Hypothalamus (tissue), 51 donors: ENCODE measurements at places on chromosomes 7 and 10.

- DNase-seq: no peak
Measured at GRCh38 chr7:116494472-116494871, 5.1 kb upstream of the CAV2 start.

DNA sequence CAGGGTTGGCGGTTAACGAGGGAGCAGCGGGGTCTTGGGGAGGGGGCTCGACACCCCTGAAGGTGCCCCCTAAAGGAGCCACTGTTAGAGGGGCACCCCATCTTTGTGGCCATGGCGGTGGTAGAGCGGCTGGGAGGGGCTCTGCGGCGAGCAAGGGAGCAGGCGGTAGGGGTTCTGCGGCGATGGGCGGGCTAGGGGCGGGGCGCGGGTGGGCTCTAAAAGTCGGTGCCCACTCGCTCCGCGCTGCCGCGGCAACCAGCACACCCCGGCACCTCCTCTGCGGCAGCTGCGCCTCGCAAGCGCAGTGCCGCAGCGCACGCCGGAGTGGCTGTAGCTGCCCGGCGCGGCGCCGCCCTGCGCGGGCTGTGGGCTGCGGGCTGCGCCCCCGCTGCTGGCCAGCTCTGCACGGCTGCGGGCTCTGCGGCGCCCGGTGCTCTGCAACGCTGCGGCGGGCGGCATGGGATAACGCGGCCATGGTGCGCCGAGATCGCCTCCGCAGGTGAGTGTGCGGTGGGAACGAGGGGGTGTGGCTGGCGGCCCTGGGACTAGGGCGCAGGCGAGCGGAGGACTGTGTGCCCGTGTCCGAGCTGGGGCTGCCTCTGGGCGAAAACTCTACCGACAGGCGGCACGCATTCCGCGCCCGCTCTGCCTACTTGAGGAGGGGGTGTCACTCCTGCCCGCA is at the start of gene MEST:
MEST (plus strand) TSS at position 245 of the 682 bp plus-strand sequence; CDS start at position 474, 229 bp downstream.
- DNase-seq: no peak

GRCh38 chr10:114102256-114102655 is 58.6 kb downstream of the ADRB1 start:
- DNase-seq: no peak

DNA sequence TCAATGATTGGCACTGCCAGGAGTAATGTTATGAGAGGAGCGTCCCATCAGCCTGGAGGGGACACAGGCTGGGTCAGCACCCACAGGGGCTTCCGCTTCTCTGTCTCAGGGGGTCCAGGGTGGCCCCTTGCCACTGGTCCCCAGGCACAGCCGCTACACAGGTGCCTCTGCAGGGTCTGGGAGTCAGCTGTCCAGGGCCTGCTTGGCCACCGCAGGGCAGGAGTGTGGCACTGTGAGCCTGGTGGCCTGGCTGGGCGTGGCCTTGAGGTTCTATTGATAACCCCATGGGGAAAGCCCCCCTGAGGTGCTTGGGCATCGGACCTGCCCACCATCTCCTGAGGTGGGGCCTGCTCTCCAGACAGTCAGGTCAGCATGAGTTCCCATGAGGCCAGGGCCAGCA is 136.6 kb downstream of the LHPP start:
- DNase-seq: no peak

- DNase-seq: no peak
Measured at GRCh38 chr10:119826771-119827170, 45.9 kb downstream of the MCMBP start.

DNA sequence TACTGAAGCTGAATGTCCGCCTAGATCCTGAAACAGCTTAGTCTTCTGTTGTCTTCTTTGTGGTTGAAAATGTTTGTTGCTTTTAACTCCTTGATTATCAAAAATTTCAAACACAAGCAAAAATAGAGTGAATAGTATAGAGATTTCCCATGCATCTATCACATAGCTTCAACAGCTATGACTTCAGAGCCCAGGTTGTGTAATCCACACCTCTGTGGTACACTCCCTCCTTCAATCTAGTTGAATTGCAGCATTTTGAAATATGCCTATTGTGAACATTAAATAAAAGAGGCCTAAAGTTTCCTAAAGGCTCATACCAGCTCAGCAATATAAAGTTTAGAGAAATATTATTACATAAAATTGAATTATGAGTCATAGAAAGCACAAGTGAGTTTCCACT is 204.7 kb upstream of the HDAC9 start:
- no peak for DNase-seq

GRCh38 chr7:90886416-90886815 is 290.3 kb downstream of the CDK14 start:
- DNase-seq: no peak

DNA sequence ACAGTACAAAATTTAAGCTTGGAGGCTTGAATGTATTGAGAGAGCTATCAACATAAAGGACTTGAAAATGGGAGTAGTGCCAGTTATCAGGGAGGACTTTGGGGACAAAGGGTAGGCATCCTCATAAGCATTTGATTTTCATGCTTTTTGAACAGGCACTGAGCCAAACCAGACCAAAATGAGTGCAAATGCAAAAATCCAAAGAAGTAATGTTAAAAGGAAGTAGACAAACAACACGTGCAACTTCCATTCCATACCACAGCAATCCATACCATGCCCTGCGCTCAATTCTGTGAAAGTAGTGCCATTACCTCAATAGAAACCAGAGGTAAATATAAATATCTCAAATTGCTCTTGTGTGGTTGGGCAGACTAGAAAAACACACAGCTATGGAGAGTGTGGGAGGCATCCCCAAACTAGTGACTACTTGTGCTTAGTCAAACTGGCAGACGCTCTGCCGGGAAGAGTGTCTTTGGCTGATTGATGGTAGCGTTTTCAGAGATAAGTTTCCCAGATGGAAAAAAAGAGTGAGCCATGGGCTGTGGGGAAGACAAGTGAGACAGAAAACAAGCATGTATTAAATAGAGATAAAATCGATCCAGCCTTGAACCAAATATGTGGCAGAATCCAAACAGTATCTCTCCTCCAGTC is 161.5 kb downstream of the CREB5 start:
- DNase-seq: no peak

DNA sequence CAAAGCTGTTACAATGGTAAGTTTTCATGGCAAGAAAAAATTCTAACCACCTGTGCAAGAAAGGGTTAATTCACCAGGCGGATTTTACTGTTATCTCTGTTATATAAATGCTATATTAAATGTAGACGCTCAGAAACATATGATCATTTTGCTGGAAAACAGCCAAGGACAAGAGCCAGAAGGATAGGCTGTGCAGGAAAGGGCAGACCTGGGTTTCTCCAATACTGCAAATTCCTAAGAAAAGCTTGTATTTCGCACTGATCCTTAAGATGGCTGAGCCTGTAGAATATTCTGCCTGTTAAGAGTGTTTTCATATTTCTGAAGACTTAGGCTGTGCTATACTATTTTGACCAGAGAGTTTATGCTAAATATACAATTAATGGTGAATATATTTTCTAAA is 564.1 kb upstream of the KCND2 start:
- DNase-seq: no peak

- DNase-seq: no peak
Measured at GRCh38 chr7:121798453-121798840, 74.5 kb upstream of the PTPRZ1 start.

- DNase-seq: no peak
Measured at GRCh38 chr10:22630234-22631174, 83.9 kb downstream of the PIP4K2A start.

- DNase-seq: peak; percentile 30
Measured at GRCh38 chr10:22620140-22620857, 94.1 kb downstream of the PIP4K2A start.

DNA sequence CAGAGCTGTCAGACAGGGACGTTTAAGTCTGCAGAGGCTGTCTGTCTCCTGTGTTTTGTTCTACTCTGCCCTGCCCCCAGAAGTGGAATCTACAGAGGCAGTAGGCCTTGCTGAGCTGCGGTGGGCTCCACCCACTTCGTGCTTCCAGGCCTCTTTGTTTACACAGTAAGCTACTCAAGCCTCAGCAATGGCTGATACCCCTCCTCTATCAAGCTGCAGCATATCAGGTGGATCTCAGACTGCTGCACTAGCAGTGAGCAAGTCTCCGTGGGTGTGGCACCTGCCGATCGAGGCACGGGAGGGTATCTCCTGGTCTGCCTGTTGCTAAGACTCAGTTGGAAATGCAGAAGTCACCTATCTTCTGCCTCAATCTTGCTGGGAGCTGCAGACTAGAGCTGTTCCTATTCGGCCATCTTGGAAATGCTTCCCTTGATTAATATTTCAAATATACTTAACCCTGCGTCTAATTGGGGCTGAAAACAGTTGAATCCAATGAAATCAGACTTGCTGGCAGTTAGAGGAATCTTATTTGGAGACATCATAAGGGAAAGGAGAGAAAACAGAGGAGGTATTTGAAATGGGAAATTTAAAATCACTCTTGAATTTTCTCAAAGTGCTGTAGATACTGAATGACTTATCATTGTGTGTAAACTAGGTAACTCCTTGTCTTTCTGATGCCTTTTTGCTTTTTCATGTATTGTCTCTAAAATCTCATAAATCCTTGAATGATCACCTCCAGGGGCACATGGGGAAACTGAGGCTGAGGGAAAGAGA is 13.8 kb upstream of the CYP3A5 start:
- DNase-seq: no peak

- no peak for DNase-seq
Measured at GRCh38 chr10:44046605-44047004, 338.3 kb downstream of the CXCL12 start.

DNA sequence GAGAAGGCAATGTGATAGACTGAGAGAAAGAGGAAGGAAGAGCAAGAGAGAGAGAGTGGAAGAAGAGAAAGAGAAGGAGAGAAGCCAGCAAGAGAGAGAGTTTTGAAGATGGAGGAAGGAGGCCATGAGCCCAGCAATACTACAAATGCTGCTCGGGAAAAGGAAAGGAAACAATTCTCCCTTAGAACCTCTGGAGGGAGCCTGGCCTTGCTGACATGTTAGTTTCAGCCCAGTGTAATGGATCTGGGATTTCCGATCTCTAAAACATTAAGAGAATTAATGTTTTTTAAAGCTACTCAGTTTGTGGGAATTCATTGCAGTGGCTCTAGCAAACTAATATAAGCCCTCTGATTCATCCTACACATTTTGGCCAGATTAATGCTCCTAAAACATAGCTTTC is 206.8 kb upstream of the MTPN start:
- DNase-seq: no peak

DNA sequence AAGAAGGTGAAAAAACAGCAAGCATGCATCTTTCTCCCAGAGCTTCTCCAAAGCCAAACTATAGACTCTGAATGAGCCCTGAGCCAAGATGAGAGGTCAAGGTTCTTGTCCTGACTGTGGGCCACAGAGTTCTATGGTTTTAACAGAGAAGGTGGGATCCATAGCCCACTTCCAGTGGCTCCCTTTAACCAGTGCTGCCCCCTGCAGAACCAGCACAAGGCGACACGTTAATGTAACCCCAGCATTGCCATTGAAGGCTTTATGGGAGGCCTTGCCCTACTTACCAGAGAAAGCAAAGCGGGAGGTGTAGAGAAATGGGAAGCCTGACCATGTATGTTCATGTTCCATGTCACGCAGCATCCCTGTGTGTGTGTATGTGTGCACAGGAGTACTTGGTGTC is 243.6 kb downstream of the PRPF18 start:
- no peak for DNase-seq

- DNase-seq: no peak
Measured at GRCh38 chr10:132480356-132480755, 57.2 kb upstream of the INPP5A start.

DNA sequence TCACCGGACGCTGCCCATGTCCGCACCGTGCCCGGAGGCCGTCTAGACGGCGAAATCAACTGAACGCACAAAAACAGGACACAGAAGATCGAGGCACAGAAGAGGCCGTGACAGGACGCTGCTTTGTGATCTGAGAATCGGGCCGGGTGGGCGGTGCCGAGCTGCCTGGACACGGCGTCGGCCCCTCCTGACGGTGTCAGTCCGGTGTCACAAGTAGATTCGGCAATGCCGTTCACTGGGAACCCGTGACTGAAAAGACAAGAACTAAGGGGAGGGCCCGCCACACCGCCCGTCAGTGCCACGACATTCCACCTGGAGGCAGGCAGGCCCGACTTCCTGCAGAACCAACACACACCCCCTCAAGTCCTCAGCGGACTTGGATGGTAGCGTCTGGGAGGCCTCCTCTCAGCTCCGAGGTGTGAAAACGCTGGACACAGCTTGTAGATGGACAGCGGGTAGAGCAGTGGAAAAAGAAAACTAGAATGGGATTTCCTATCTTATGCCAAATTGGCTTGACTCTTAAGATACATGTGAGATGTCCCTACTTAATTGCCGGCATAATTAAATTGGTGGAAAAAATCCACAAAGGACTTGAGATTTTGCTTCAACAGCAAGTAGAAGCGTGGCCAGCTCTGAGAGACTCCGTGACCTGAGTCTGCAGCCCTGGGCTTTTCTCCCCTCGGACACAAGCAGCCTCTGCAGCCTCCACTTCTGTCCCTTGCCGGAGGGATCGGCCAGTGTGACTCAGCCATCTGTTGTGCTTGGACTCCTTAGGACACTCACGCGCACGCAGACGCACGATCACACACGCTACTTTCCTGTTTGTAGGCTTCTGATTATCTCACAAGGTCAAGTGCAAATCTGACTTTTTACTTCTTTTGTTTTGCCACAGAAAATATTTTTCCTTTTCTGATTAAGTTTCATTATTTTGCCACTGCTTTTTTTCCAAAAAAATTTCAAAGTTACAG is 269.0 kb downstream of the DIP2C start:
- no peak for DNase-seq

DNA sequence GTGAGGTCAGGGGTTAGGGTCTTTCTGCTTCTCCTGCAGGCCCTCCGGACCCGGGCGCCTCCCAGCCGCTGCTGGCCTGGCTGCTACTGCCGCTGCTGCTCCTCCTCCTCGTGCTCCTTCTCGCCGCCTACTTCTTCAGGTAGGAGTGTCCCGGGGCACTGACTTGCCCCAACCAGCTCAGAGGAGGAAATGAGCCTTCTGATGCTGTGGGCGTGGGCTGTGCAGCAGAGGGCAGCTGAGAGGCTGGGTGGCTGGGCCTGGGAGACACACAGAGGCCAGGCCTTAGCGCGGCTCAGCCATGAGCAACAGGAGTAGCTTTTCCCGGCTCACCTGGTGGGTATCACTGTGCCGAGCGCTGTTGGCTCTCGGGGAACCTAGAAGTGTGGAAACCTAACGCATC is 78.9 kb downstream of the MKI67 start:
- peak; percentile 19 for DNase-seq

DNA sequence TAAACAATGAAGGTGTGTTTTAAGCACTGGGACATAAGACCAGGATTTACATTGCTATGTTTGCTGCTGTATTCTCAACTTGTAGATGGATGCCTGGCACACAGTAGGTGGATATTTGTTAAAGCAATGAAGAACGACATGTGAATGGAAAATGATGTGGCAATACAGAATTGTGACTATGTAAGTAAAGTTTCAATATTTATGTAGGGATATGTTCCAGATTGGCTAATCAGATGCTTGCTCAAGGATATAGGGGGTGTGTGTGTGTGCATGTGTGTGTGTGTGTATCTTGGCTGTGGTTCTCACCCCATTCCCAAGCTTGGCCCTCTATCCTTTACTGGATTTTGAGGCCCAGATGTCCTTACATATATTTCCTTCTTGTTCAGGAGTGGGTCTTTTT is 42.7 kb upstream of the LAMB1 start:
- no peak for DNase-seq

- DNase-seq: no peak
Measured at GRCh38 chr7:80785961-80786536, 132.8 kb downstream of the SEMA3C start.

- no peak for DNase-seq
Measured at GRCh38 chr7:157875230-157876179, 538.7 kb downstream of the DNAJB6 start.

GRCh38 chr10:12549297-12549696 is 199.9 kb downstream of the CAMK1D start:
- DNase-seq: no peak

- DNase-seq: no peak
Measured at GRCh38 chr7:106858618-106859532, 6.2 kb upstream of the PIK3CG start.

- DNase-seq: no peak
Measured at GRCh38 chr7:18020138-18020715, 7.4 kb downstream of the PRPS1L1 start.
